Astrocyte (in vitro differentiated cells and primary cell): ENCODE measurements at places on chromosomes 2 and 18. TPM values are rescaled to one million over a fixed set of nuclear protein-coding genes. Genes with fewer than 3 reads are reported as not detected.

GRCh38 chr2:45000921-45001868, 8.1 kb downstream of the SIX2 start:
- H3K4me1 ChIP-seq: peaks cover 8% of the 10 kb centered on the region
- H3K27me3 ChIP-seq: peaks cover 95% of the 10 kb centered on the region
- H3K27ac ChIP-seq: no peak overlapping the region

The RAB6C gene
- 0.09 and 0.14 TPM in 2 replicates for total RNA-seq

GRCh38 chr2:206452242-206452641, 8.9 kb downstream of the ADAM23 start:
- no peaks in the 10 kb centered on the region for H3K27me3 ChIP-seq
- no peak for DNase-seq
- no peaks in the 10 kb centered on the region for H3K36me3 ChIP-seq
- H3K4me3 ChIP-seq: no peak overlapping the region
- no peaks in the 10 kb centered on the region for H3K4me1 ChIP-seq

GRCh38 chr2:45905632-45905958, 254.1 kb downstream of the PRKCE start:
- H3K36me3 ChIP-seq: no peaks in the 10 kb centered on the region
- DNase-seq: no peak

GRCh38 chr2:18284331-18284730, 276.1 kb downstream of the RDH14 start:
- no peak overlapping the region for H3K4me3 ChIP-seq
- no peak for DNase-seq
- no peaks in the 10 kb centered on the region for H3K27me3 ChIP-seq
- no peak overlapping the region for H3K27ac ChIP-seq
- no peaks in the 10 kb centered on the region for H3K36me3 ChIP-seq

DNA sequence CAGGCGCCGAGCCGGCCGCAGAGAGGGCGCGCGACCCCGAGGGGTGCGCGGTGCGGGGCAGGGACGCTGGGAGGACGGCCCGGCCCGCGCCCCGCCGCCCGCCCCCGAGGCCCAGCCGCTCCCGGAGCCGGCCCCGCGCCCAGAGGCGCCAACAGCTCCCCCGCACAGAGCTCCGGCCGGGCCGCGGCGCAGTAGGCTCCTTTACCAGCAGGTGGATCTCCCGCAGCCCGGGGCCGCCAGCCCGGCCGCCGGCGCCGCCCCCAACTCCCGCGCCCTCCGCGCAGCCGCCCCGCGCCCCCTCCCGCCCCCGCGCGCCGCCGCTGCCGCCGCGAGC, 258 bp downstream of the MGAT4A start:
- no peaks in the 10 kb centered on the region for H3K36me3 ChIP-seq
- no peak overlapping the region for H3K27ac ChIP-seq
- peaks cover 43% of the 10 kb centered on the region for H3K27me3 ChIP-seq
- H3K4me3 ChIP-seq: peak overlapping the region; percentile 44

DNA sequence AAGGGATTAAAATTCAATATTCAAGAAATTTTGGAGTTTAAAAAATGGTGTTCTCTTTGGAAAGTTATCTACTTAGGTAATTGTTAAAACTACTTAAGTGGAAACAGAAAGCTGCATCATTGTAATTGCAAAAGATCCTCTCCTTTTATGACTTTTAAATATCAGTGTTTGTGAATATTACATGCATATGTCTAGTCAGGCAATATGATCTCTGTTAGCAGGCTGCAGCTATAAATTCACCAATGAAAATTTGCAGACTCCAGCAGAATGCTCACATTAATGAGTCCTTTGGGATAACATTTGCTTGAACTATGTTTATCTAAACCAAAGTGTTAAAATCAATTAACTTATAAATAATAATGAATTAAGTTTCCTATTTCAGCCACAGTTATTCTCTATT, 59.2 kb upstream of the CSRNP3 start:
- H3K27me3 ChIP-seq: no peaks in the 10 kb centered on the region
- no peaks in the 10 kb centered on the region for H3K36me3 ChIP-seq
- H3K4me3 ChIP-seq: no peak overlapping the region

- no peaks in the 10 kb centered on the region for H3K27me3 ChIP-seq
- H3K36me3 ChIP-seq: no peaks in the 10 kb centered on the region
- H3K27ac ChIP-seq: no peak overlapping the region
- H3K4me3 ChIP-seq: no peak overlapping the region
Measured at GRCh38 chr2:4175343-4175742, 472.0 kb downstream of the DCDC2C start.

DNA sequence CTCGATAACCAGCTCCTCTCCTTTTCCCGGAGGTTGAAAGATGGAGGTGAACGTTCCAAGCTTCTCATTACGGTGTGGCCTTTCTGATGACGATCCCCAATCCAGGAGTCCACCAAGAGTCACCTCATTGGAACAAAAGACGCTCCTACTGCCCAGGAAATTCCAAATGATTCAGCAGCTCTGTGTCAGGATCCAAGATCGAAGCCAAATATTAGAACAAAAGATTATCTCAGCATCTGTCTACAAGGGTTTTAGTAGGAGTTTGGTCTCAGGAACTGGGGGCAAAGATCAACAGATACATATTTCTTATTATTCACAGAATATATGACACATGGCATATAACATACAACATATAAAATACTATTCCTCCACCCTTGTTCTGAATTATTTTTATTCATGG, 161.1 kb upstream of the RAB12 start:
- no peaks in the 10 kb centered on the region for H3K36me3 ChIP-seq
- DNase-seq: no peak
- no peak overlapping the region for H3K27ac ChIP-seq
- H3K4me3 ChIP-seq: no peak overlapping the region
- H3K27me3 ChIP-seq: no peaks in the 10 kb centered on the region

- no peak for DNase-seq
- no peaks in the 10 kb centered on the region for H3K36me3 ChIP-seq
- H3K27ac ChIP-seq: no peak overlapping the region
- H3K27me3 ChIP-seq: no peaks in the 10 kb centered on the region
Measured at GRCh38 chr18:32310774-32311173, 120.9 kb downstream of the MEP1B start.

The DSC2 gene
- total RNA-seq: 39.4 and 48.7 TPM in 2 replicates

GRCh38 chr18:62044490-62045000, 142.3 kb downstream of the PIGN start:
- no peak overlapping the region for H3K27ac ChIP-seq
- H3K36me3 ChIP-seq: no peaks in the 10 kb centered on the region
- no peaks in the 10 kb centered on the region for H3K27me3 ChIP-seq
- no peak for DNase-seq
- no peaks in the 10 kb centered on the region for H3K4me1 ChIP-seq

GRCh38 chr2:155708071-155708470, 624.5 kb downstream of the NR4A2 start:
- no peak overlapping the region for H3K4me3 ChIP-seq
- no peaks in the 10 kb centered on the region for H3K36me3 ChIP-seq
- H3K4me1 ChIP-seq: no peaks in the 10 kb centered on the region
- H3K27me3 ChIP-seq: no peaks in the 10 kb centered on the region
- H3K27ac ChIP-seq: no peak overlapping the region

DNA sequence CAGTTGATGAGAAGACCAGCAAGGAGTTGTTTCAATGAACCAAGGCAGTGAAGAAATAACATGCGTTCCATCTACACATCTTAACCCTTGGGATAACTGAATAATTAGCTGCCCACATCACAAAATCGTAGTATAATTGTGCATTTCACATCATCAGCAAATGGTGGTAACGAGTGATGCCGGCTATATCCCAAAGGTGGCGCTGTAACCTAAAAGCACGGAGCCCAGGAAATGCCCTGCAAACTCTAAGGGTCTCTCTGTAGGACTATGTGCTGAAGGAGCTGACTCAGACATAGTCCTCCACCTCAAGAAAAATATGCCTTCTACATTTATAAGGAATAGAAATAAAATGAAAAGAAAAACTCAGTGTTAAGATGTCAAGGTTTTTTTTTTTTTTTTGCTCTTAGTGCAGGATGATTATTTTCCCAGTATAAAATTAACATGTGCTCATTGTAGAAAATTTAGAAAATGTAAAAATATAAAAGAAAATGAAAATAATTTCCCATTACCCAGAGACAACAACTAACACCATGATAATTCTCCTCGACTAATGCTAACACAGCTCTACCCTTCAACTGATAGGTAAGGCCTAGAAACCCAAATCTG, 23.1 kb upstream of the DSG3 start:
- H3K4me3 ChIP-seq: no peak overlapping the region
- no peaks in the 10 kb centered on the region for H3K27me3 ChIP-seq
- no peaks in the 10 kb centered on the region for H3K36me3 ChIP-seq
- peak; percentile 37 for DNase-seq
- H3K27ac ChIP-seq: no peak overlapping the region
- no peaks in the 10 kb centered on the region for H3K4me1 ChIP-seq

The FBLN7 gene
- not detected in 2 replicates for total RNA-seq

The ADRA2B gene
- not detected in 2 replicates for total RNA-seq

GRCh38 chr2:163157411-163157810, 318.8 kb upstream of the KCNH7 start:
- H3K36me3 ChIP-seq: no peaks in the 10 kb centered on the region
- H3K4me3 ChIP-seq: no peak overlapping the region
- peaks cover 9% of the 10 kb centered on the region for H3K4me1 ChIP-seq
- H3K27me3 ChIP-seq: no peaks in the 10 kb centered on the region

The C2orf15 gene
- total RNA-seq: 0.59 and 0.60 TPM in 2 replicates

GRCh38 chr2:134391751-134392160, 137.9 kb downstream of the MGAT5 start:
- no peaks in the 10 kb centered on the region for H3K36me3 ChIP-seq
- peak; percentile 61 for DNase-seq
- no peak overlapping the region for H3K27ac ChIP-seq
- no peak overlapping the region for H3K4me3 ChIP-seq
- no peaks in the 10 kb centered on the region for H3K27me3 ChIP-seq
